ENCODE measurements at places on chromosomes 2 and 18. TPM values are rescaled to one million over a fixed set of nuclear protein-coding genes. Genes with fewer than 3 reads are reported as not detected.

DNA sequence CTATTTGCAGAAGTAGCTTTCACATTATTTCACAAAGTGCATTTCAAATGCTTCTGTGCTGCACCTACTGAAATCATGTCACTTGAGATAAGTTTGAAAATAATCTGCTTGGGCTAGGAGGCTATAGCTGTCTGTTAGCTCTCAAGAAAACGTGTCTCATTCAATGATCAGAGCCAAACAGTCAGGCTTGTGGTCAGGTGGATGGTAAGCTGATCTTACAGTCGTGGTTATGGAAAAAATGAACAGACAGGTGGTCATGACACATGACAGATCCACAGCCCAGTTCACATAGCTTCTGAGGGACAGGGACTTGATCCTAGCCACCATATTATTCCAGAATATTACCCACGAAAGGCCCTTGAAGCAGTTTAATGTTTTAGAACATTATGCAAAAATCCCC, 26.5 kb upstream of the RFX8 start:
- peaks cover 14% of the 10 kb centered on the region for H3K4me1 ChIP-seq
- H3K36me3 ChIP-seq: no peaks in the 10 kb centered on the region
- H3K27me3 ChIP-seq: no peaks in the 10 kb centered on the region
- H3K27ac ChIP-seq: peak overlapping the region; percentile 74
- peak overlapping the region; percentile 3 for H3K4me3 ChIP-seq

DNA sequence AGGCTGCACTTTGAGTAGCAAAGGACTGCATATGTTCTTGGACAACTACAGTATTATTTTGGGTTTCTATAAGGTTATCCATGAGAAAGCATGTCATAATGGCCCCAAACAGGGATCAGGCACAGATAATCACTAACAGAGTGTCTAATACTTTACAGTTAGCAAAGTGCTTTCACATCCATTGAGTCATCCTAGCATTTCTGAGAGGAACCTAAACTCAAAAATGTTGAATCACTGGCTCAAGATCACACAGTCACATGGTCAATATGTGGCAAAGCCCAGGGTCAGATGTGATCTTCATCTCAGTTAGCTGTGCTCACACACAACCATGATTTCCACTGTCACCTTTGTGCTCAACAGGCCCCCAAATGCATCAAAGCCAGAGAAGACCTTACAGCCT, 156.1 kb upstream of the VRK2 start:
- H3K4me1 ChIP-seq: peaks cover 6% of the 10 kb centered on the region
- H3K27me3 ChIP-seq: peaks cover 6% of the 10 kb centered on the region
- no peak overlapping the region for H3K27ac ChIP-seq
- DNase-seq: no peak
- H3K4me3 ChIP-seq: no peak overlapping the region

- peaks cover 3% of the 10 kb centered on the region for H3K4me1 ChIP-seq
- no peak overlapping the region for H3K4me3 ChIP-seq
- DNase-seq: no peak
- H3K36me3 ChIP-seq: no peaks in the 10 kb centered on the region
- H3K27ac ChIP-seq: no peak overlapping the region
- H3K27me3 ChIP-seq: peaks cover 10% of the 10 kb centered on the region
These were observed 86.1 kb upstream of the ITPRID2 start for GRCh38 chr2:181805228-181806038.

DNA sequence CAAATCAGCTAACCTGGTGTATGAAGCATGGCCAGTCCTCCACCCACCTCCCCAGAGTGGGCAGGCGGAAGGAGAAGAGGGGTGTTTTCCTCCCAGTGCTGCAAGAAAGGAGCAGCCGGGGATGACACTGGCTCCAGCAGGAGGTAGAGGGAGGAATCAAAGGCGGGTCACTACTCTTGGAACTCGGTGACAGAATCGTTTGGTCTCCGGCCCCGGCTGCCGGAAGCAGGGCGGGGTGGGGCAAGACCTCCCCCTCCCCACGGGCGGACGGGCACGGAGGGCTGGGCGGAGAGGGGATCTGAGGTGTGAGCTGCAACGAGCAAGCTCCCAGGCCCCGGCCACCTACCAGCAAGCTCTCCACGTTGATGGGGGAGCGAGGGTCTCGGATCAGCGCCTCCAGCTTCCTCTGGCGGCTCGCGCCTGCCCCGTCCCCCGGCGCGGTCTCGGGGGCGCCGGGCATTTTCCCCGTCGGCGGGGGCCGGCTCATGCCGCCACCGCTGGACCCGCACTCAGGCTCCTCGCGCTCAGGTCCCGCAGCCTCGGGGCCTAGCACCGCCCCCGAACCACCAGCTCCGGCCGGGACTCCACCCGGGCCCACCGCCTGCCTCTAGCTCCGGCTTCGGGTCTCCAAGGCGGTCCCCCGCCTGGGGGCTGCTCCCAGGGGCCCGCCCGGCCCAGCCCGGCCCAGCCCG, 640 bp downstream of the ROCK2 start:
- H3K27ac ChIP-seq: peak overlapping the region; percentile 93
- peaks cover 26% of the 10 kb centered on the region for H3K4me1 ChIP-seq
- peaks cover 3% of the 10 kb centered on the region for H3K36me3 ChIP-seq
- peak; percentile 63 for DNase-seq

The CDK5R2 gene
- not detected for total RNA-seq

The ACTG2 gene
- 0.22 TPM for total RNA-seq

GRCh38 chr18:31211047-31211446, 48.4 kb upstream of the DSC1 start:
- no peak overlapping the region for H3K4me3 ChIP-seq
- no peaks in the 10 kb centered on the region for H3K36me3 ChIP-seq
- H3K27ac ChIP-seq: no peak overlapping the region
- H3K27me3 ChIP-seq: no peaks in the 10 kb centered on the region
- no peaks in the 10 kb centered on the region for H3K4me1 ChIP-seq

DNA sequence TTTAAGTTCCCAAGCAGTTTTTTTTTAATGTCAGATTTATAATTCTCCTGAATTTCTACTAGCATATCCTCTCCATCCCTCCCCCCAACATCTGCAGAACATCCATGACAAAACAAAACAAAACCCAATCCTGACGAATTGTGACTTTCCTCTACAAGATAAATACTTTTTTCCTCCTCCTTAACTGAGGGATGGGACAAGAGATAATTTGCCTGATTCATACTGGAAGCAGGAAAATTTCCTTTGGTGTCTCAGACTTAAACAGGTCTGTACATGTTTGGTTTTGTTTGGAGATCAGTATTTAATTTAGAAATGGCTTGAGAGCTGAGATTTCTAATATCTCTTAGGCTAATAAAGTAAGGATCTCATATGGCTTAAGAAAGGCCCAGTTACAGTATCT, 2.2 kb downstream of the CAVIN2 start:
- H3K27ac ChIP-seq: no peak overlapping the region
- DNase-seq: no peak
- no peak overlapping the region for H3K4me3 ChIP-seq
- no peaks in the 10 kb centered on the region for H3K4me1 ChIP-seq
- H3K36me3 ChIP-seq: no peaks in the 10 kb centered on the region
- peaks cover 50% of the 10 kb centered on the region for H3K27me3 ChIP-seq

DNA sequence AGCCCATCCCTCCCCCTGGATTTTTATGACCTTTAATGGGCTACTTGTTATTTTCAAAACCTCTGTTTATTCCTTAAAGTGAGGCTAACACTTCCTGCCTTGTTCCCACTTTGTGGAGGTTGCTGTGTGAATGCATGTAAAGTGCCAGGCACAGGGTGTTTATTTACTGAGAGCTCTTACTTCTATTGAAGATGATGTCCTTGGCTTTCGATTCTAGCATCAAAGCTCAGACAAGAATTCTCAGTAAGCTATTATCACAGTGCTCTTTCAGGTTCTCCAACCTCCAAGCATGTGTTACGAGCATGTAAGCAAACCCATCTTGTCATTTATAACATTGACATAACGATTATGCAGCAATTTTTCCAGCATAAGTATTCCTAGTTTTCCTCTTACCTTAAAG, 44.2 kb downstream of the DPYSL5 start:
- no peak overlapping the region for H3K4me3 ChIP-seq

DNA sequence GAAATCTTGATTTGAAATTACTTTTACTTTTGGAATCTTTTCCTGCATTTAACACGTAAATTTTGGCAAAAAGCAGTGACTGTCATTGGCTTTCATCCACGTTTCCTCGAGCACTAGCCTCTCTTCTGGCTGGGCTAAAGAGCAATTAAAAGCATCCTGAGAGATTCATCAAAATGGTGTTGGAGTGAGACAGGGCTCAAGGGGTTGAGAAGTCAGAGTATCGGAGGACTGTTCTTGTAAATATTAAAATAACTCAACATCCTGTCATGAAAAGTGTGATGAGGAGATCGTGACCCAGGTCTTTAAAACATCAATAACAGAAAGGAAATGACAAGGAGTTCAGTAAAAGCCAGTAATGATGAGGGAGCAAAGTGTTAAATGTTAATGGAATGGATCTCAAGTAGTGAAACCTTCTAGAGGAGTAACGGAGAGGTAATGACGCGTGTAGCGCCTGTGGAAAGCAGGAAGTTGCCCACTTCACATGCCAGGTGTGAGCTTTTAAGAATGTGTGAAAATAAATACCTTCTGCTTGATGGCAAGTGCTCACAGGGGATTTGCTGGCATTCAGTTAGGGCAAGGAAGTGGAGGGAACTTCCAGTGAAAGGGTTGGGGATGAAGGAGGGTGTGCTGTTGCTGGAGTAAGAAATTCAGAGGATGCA, 754.4 kb downstream of the ADCYAP1 start:
- H3K4me3 ChIP-seq: no peak overlapping the region
- no peak for DNase-seq
- H3K27ac ChIP-seq: no peak overlapping the region
- H3K4me1 ChIP-seq: no peaks in the 10 kb centered on the region
- no peaks in the 10 kb centered on the region for H3K36me3 ChIP-seq

The FIGN gene
- total RNA-seq: not detected

DNA sequence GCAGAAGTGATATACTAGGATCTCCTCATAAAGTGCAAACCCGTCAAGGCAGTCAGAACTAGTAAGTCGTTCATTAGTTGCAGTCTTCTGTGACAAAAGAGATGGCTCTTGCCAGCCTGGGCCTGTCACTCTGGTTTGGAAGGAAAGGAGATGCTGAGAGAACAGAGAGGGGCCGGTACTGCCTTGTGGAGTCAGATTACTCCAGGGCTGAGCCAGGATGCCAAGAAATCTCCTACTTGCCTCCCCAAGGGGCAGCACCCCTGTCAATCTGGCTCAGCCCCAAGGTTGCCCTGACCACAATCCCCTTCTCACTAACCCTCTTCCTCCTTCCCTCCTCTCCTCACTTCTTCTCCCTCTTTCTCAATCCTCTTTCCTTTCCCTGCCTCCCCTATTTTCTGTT, 62.9 kb upstream of the ASPRV1 start:
- H3K36me3 ChIP-seq: peaks cover 16% of the 10 kb centered on the region
- DNase-seq: no peak
- no peaks in the 10 kb centered on the region for H3K27me3 ChIP-seq
- H3K27ac ChIP-seq: no peak overlapping the region
- H3K4me3 ChIP-seq: no peak overlapping the region

GRCh38 chr2:161161074-161161706, 962 bp downstream of the TANK start:
- no peak for DNase-seq
- H3K27me3 ChIP-seq: no peaks in the 10 kb centered on the region
- H3K4me3 ChIP-seq: peak overlapping the region; percentile 94
- H3K27ac ChIP-seq: peak overlapping the region; percentile 100
- peaks cover 31% of the 10 kb centered on the region for H3K36me3 ChIP-seq

- no peak for DNase-seq
- H3K4me1 ChIP-seq: peaks cover 5% of the 10 kb centered on the region
- H3K4me3 ChIP-seq: no peak overlapping the region
- peaks cover 3% of the 10 kb centered on the region for H3K27me3 ChIP-seq
- no peaks in the 10 kb centered on the region for H3K36me3 ChIP-seq
These were observed 469.8 kb upstream of the ACVR2A start for GRCh38 chr2:147375073-147375472.

The SAG gene
- total RNA-seq: 0.45 TPM

The CTIF gene
- total RNA-seq: 2.4 TPM

The PRR30 gene
- not detected for total RNA-seq

The PLA2R1 gene
- total RNA-seq: not detected

GRCh38 chr2:128322715-128323554, 4.3 kb upstream of the HS6ST1 start:
- H3K27me3 ChIP-seq: peaks cover 12% of the 10 kb centered on the region
- H3K36me3 ChIP-seq: no peaks in the 10 kb centered on the region
- no peak overlapping the region for H3K27ac ChIP-seq
- peaks cover 5% of the 10 kb centered on the region for H3K4me1 ChIP-seq

Measured in activated naive CD8-positive, alpha-beta T cell treated with anti-CD3 and anti-CD28 coated beads, Interleukin-2, amount 10 ng/mL, durations not matched to agents 7 days and 5 days (primary cell).